ENCODE measurements at places on chromosomes 13 and 19.

DNA sequence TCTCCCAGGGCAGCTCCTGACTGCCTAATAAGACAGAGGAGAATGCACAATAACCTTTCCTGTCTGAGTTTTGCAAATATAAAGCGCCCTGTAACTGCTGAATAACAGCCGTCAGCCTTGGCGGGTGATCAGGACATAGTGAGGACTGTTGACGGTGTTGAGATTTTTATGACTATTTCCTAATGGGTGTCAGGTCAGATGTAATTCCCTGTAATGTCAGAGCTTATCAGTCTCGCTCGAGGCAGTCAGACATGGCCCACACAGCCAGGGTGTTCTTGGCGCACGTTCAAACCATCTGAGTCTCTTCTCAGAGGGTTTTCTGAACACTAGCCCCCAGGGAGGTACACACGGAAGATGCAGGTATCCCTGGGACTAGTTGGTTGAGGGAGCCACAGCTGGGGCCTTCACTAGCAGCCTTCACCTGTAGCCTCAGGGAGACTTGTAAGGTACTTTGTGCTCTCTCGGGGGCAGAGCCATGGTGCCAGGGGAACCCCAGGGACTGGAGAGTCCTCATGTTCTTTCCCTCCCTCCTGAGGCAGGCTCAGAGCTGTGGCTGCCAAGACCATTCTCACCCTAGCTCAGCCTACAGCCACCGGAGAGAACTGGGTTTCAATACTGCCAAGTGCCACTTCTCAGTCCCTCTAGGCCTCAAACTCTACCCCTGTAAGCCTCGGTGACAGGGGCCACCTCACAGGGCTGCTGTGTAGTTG is 213.1 kb downstream of the UQCRFS1 start:
- DNase-seq = no peak

DNA sequence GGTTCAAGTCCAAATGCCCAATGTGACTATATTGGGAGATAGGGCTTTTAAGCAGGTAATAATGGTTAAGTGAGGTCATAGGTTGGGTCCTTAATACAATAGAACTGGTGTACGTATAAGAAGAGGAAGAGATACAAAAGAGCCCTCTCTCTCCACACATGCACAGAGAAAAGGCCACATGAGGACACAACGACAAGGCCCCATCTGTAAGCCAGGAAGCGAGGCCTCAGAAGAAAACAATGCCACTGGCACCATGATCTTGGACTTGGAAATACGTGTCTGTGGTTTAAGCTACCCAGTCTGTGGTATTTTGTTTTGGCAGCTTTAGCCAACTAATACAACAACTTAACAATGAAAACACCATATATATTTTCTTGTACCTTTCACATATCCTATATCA is 23.4 kb upstream of the RFC3 start:
- DNase-seq = no peak

DNA sequence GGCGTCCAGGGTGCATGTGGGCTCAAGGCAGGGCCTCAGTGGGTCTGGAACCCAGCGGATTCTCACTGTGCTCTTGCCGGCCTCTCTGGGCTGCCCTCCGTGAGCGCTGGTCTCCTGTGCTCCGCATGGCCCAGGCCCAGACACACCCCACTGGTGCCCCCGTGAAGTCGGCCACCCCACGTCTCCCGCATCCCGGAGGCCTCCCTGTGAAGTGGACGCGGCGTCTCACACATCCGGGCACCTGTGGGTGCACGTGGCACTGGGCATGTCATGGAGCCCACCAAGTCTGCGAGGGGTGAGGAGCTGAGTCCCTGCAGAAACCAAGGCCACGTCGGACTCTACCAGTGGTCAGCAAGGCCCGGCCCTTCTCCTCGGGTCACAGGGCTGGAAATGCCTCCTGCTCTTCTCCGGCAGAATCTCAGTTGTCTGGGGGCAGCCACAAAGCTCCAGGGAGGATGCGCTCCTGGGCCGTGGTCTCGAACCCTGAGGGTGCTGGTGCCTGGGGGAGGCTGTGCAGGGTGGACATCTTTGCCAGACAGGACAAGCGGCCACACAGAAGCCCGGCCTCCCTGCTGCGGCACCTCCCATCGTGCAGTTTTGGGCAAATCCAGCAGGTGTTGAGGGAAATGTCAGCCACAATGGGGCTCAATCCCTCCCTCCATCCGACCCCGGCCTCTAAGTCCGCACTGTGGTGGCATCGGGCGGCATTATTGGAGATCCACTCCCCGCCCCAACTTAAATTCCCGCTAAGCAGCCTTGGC is 2.2 kb downstream of the C13orf46 start:
- no peak for DNase-seq

GRCh38 chr19:14402332-14403144 is 16.6 kb downstream of the DDX39A start:
- DNase-seq = no peak

- DNase-seq = peak; percentile 47
Observed at GRCh38 chr13:27375686-27376326, 48.6 kb upstream of the GTF3A start.

GRCh38 chr19:4597278-4597974 is 37.9 kb upstream of the SEMA6B start:
- no peak for DNase-seq

DNA sequence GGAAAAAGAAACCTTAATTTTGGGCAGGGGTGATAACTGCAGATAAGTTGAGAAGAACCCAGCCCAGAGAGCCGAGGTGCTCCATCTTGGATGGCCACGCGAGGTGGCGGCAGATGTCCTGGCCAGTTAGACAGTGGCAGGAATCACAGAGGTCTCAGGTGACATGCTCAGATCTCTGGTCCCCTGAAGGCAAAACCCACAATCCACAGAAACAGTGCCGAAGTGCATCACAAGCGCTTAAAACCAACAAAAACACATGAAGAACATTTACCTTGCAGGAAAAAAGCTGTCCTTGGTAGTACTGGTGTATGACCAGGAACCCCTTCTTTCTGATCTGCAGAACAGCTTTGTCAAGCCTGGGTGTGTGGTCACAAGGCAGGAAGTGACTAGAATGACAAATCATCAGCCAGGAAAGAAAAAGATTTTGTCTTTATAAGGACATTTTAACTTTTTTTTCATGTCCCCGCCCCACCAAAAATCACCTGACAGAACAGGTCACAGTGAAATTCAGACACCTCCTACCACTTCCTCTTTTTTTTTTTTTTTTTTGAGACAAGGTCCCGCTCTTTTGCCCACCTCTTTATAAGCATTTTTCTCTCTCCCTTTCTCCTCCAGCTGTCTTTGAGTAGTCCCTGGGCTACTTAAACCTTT is at the start of gene LCP1:
LCP1 (minus strand) TSS at position 338 of the 651 bp plus-strand sequence. CDS start 22,515 bp downstream, outside the sequence.
- no peak for DNase-seq

DNA sequence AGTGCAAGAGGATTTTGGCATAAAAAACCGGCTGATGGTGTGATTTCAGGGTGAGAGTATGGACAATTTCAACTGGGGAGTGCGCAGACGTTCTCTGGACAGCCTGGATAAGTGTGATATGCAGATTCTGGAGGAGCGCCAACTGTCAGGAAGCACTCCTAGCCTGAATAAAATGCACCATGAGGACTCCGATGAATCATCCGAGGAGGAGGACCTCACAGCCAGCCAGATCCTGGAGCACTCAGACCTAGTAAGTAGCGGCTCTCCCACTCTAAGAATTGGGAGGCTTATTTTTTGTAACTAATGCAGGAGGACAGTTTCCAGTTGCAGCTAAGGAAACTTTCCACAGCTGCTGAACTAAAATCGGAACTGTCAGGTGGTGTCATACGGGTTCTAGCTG is 53.6 kb downstream of the ZAR1L start:
- DNase-seq = peak; percentile 51

GRCh38 chr13:41085961-41086585 is 24.8 kb downstream of the WBP4 start:
- DNase-seq = no peak

- DNase-seq = no peak
Observed at GRCh38 chr13:47835470-47836228, 165.4 kb downstream of the SUCLA2 start.

DNA sequence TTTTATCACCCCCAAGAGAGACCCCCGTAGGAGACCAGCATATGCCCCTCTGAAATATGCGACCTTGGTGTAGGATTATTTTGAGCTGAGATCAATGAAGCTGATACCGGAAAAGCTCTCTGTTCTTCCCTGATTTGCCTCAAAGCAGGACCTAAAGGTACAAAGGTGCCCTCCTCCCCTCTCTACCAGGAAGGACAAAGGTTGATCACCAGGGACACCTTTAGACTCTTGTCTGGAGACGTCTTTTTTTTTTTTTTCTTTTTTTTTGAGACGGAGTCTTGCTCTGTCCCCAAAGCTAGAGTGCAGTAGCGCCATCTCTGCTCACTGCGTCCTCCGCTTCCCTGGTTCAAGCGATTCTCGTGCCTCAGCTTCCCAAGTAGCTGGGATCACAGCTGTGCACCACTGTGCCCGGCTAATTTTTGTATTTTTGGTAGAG is 792 bp upstream of the PEX11G start:
- no peak for DNase-seq

- DNase-seq = no peak
Observed at GRCh38 chr19:47486900-47487299, 2.9 kb upstream of the KPTN start.

- no peak for DNase-seq
Observed at GRCh38 chr13:95745752-95746151, 68.8 kb downstream of the DNAJC3 start.

- DNase-seq = peak; percentile 7
Observed at GRCh38 chr13:96771486-96772367, 222.5 kb downstream of the OXGR1 start.

DNA sequence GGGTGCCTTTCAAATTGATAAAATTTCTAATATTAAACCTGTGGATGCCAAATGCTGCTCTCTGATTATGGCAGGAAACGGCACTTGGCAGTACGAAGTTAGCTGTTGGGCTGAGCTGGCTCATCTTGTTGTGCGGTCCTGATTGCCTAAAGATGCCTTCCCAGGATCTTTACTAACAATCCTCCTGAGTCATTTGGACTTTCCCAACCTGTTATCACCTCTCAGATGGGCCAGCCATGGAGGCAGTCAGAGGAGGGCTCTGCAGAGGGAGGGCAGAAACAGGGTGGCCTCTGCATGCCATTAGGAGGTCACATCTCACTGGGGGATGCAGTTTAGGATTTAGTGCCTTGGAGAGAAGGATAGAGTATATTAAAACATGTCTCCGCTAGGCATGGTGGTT is 27.3 kb downstream of the ALOX5AP start:
- no peak for DNase-seq

- DNase-seq = no peak
Observed at GRCh38 chr19:45791744-45792469, 738 bp downstream of the DMWD start.

DNA sequence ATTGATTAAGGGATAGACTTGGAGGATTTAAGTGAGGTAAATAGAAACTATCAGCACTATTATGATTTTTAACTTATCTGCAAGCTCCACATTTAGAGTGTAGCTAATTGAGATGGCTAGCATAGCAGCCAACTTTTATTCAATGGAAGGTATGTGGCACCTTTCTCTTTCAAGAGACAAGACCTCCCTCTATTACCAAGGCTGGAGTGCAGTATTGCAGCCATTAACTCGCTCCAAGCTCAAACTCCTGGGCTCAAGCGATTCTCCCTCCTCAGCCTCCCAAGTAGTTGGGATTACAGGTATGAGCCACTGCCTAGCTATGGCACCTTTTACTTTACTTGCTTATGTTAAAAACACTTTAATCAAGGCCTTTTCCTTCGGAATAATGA is 8.2 kb downstream of the TPT1 start:
- DNase-seq = no peak

DNA sequence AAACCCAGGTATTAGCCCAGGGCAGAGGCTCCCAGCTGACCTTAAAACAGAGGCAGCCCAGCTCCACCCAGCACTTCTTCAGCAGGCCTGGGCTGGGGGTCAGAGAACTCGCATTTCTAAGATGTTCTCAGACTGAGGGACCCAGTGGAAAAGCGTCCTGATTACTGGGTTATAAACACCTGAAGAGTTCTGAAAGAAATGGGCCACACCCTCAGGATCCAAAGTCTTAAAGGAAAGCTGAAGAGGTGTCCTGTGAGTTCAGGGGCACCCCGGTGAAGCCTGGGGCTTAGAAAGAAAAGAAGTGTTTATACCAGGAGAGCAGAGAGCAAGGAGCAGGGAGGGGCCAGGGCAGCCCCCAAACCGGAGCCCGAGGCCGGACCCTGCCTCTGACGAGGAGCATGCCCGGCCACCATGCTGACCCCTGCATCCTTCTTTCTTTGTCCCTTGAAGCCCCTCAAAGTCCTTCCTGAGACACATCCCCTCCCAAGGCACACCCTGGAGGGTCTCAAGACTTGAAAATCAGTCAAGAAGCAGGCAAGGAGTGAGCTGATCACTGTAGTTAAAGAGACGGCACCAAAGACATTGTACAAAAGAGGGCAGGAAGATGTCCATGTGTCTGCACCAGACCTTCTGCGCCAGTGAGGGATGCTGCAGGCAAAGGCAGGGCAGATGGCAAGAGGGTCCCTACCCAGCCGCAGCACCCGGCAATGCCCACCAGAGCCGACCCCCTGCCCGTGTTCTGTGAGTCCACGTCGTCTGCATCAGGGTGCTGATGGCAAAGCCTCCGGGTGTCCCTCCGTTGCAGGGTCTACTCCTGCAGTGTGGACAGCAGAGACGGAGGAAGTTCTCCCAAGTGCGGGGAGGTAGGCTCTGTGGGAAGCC is 10.6 kb upstream of the RAB20 start:
- no peak for DNase-seq

DNA sequence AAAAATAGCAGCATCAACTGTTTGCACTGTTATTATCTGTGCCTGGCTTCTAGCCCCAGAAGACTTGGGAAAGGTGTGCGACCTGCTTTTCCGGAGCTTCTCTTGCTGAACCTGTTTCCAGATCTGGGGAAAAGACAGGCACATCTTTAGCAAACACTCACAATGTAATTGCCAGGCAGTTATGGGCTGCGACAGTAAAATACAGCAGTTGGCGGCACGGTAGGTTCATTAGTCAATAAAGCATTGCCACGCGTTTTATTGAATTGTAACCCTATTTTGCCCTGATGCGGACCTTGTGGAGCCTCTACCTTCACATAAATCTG is 223.7 kb upstream of the TSHZ3 start:
- DNase-seq = no peak

- DNase-seq = no peak
Observed at GRCh38 chr19:32859591-32859990, 10.0 kb downstream of the SLC7A9 start.
